ENCODE measurements at places on chromosomes 16 and 17. TPM values are rescaled to one million over a fixed set of nuclear protein-coding genes. Genes with fewer than 3 reads are reported as not detected.
A peak's percentile ranks its signal among the peaks of the same experiment; 100 is the strongest.

DNA sequence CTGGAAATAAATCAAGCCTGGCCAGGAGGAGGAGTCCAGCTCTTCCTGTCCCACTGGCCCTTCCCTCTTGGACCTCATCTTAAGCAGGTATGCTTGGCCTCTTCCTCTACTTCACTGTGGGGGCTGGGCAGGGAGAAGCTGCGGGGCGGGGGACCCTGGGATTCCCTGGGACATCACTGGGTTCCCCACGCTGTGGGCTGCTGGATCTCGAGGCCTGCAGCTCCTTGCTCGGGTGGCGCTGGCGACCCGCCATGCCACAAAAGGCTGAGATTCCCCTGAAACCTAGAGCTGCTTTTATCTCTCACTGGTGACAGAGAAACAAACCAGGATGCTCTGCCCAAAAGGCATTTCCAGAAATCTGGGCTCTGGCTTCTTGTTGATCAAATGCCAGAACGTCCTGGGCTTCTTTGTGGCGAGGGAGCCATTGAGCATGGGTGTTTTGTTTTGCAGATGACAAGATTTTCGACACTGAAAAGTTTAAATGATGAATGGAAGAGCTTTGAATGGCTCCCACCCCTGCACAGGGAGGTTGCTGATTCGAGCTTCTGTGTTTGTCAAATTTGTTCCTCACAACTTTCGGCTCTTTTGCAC, 8.6 kb upstream of the PGS1 start:
- H3K27ac ChIP-seq = no peak overlapping the region
- peaks cover 9% of the 10 kb centered on the region for H3K4me1 ChIP-seq
- no peak overlapping the region for H3K4me3 ChIP-seq
- no peak for DNase-seq
- peaks cover 17% of the 10 kb centered on the region for H3K27me3 ChIP-seq
- no peaks in the 10 kb centered on the region for H3K36me3 ChIP-seq

DNA sequence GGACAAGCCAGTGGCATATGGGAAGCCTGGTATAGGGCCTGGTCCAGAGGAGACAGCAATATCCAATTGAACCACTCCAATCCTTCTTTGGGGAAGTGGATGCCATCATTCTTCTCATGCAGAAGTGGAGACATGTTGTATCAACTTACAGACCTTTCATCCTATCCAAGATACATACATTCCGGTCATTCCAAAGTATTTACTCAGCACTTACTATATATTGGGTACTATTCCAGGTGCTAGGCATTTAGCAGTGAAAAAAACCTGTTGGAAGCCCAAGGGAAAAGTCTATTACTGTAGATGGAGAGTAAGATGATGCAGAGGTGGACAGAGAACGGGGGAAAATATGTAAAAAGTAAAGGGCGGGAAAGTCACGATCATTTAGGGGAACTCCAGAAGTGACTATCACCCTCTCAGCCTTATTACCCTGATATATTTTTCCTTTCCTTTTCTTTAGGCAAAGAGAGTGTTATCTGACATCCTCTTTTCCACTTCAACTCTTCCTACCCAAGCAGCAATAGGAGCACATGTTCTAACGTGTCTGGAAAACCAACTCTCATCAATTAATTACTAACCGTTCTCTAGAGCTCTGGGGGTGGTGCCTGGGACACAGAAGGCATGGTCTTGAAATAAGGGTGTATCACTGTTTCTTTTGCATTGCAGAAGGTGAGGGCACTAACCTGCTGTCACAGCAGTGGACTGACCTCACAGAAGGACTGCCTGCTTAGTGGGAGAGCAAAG, 210.1 kb upstream of the MAF start:
- no peak for DNase-seq
- H3K4me1 ChIP-seq = no peaks in the 10 kb centered on the region
- no peaks in the 10 kb centered on the region for H3K36me3 ChIP-seq
- peaks cover 43% of the 10 kb centered on the region for H3K27me3 ChIP-seq
- no peak overlapping the region for H3K27ac ChIP-seq
- H3K4me3 ChIP-seq = no peak overlapping the region

DNA sequence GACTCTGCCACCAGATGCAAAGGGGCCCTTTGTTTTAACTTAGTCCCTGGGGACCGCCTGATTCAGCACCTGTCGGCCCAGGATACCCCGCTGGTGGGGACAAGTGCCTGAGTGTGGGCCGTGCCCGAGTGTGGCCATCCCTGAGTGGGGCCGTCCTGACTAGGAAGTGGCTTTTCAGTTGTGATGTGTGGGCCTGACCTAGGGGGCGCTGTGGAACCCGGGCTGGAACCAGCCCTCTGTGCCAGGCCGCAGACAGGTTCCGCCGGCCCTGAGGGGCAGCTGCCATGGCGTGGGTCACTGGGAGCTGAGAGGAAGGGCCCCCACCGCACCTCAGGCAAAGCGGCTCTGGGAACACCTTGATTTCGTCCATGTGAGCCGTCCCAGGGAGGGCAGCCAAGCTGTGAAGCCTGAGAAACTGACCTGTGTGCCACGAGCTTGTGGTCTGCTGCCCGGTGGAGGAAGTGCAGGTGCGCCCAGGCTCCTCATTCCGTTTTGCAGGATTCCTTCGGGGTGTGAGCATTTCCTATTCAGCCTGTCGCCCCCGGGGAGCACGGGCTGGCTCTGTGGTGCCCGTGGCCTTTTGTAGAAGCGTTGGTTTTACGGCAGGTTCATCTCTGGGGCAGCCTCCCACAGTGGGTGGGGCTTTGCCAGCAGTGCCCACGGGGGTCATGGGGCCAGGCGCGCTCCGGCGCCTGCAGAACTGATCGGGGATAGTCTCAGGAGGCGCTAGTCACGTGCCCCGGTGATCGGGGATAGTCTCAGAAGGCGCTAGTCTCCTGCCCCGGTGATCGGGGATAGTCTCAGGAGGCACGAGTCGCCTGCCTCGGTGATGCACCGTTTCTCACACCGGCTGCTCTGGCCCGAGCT, 5.3 kb downstream of the RPL13 start:
- peaks cover 47% of the 10 kb centered on the region for H3K4me1 ChIP-seq
- peak overlapping the region; percentile 26 for H3K4me3 ChIP-seq
- no peaks in the 10 kb centered on the region for H3K27me3 ChIP-seq
- H3K36me3 ChIP-seq = peaks cover 39% of the 10 kb centered on the region
- no peak overlapping the region for H3K27ac ChIP-seq

DNA sequence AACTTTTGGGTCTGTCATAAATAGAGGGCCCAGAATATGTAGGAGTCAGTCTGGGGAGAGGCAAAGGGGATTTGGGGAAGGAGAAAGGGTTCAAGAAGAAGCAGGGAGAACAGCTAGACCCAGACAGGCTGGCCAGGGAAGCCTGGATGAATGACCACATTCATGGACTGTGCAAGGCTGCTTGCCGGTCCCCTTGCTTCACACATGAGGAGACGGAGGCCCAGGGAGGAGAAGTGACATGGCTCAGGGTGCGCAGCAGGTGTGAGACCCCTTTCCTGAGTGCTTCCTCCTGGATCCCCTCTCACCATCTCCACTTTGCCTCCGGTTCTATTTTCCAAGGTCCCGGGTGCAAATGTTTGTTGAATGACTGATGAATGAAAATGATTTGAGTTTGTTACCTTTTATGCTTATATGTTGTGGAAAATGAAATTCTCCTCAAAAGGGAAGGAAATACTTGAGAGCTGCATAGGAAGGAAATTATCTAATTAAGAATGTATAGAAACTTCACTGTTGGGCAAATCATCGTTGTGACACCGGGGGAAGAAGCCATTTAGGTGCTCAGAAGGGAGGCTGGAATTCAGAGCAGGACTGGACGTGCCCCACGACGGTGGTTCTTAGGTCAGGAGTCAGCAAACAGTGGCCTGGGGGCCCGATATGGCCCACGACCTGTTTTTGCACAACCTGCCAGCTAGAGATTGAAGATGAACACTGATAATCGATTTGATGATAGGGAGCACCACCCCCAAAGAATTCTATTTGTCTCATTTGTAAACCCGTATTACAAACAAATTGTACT, 559 bp downstream of the ITGAM start:
- no peak for DNase-seq
- H3K4me3 ChIP-seq = peak overlapping the region; percentile 61
- no peaks in the 10 kb centered on the region for H3K27me3 ChIP-seq
- H3K4me1 ChIP-seq = peaks cover 32% of the 10 kb centered on the region
- peak overlapping the region; percentile 80 for H3K27ac ChIP-seq
- peaks cover 2% of the 10 kb centered on the region for H3K36me3 ChIP-seq

- H3K4me1 ChIP-seq = peaks cover 12% of the 10 kb centered on the region
- no peak overlapping the region for H3K4me3 ChIP-seq
Observed at GRCh38 chr16:87541147-87541871, 48.5 kb upstream of the ZCCHC14 start.

DNA sequence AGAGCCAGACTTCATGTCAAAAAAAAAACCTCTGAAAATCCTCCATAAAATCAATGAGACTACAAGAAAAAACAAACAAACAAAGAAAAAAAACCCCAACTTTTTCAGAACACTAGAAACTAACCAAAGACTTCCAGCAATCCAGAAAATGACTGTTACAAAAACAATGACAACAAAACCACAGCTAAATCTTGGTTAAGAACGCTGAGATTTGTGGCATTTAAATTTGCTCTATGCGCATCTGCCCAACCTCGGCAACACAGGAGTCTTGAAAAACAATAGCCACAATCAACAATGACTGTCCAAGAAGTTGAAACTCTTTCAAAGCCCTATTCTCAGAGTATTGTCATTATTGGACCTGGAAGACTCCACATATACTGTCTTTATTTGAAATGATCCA, 402.4 kb downstream of the ZFHX3 start:
- H3K4me3 ChIP-seq = no peak overlapping the region
- peaks cover 1% of the 10 kb centered on the region for H3K36me3 ChIP-seq
- DNase-seq = no peak
- H3K27me3 ChIP-seq = no peaks in the 10 kb centered on the region

- peaks cover 4% of the 10 kb centered on the region for H3K36me3 ChIP-seq
- peaks cover 23% of the 10 kb centered on the region for H3K4me1 ChIP-seq
- peak overlapping the region; percentile 76 for H3K4me3 ChIP-seq
Observed at GRCh38 chr16:31331141-31331764, 23.7 kb upstream of the ITGAX start.

- peaks cover 34% of the 10 kb centered on the region for H3K27me3 ChIP-seq
- no peaks in the 10 kb centered on the region for H3K4me1 ChIP-seq
- DNase-seq = peak; percentile 49
- no peak overlapping the region for H3K27ac ChIP-seq
Observed at GRCh38 chr17:45740553-45741330, 43.4 kb upstream of the CRHR1 start.

GRCh38 chr17:75521951-75522727, 3.4 kb upstream of the LLGL2 start:
- peaks cover 6% of the 10 kb centered on the region for H3K27me3 ChIP-seq
- DNase-seq = no peak
- H3K4me3 ChIP-seq = no peak overlapping the region
- H3K27ac ChIP-seq = no peak overlapping the region
- peaks cover 24% of the 10 kb centered on the region for H3K36me3 ChIP-seq
- H3K4me1 ChIP-seq = peaks cover 39% of the 10 kb centered on the region

GRCh38 chr17:36869856-36870719, 67.2 kb upstream of the LHX1 start:
- H3K4me1 ChIP-seq = no peaks in the 10 kb centered on the region
- H3K36me3 ChIP-seq = no peaks in the 10 kb centered on the region
- peaks cover 12% of the 10 kb centered on the region for H3K27me3 ChIP-seq
- no peak overlapping the region for H3K27ac ChIP-seq
- H3K4me3 ChIP-seq = no peak overlapping the region

- H3K36me3 ChIP-seq = no peaks in the 10 kb centered on the region
- no peak overlapping the region for H3K4me3 ChIP-seq
- DNase-seq = no peak
- no peak overlapping the region for H3K27ac ChIP-seq
Observed at GRCh38 chr16:2825049-2825742, 4.9 kb upstream of the ZG16B start.

DNA sequence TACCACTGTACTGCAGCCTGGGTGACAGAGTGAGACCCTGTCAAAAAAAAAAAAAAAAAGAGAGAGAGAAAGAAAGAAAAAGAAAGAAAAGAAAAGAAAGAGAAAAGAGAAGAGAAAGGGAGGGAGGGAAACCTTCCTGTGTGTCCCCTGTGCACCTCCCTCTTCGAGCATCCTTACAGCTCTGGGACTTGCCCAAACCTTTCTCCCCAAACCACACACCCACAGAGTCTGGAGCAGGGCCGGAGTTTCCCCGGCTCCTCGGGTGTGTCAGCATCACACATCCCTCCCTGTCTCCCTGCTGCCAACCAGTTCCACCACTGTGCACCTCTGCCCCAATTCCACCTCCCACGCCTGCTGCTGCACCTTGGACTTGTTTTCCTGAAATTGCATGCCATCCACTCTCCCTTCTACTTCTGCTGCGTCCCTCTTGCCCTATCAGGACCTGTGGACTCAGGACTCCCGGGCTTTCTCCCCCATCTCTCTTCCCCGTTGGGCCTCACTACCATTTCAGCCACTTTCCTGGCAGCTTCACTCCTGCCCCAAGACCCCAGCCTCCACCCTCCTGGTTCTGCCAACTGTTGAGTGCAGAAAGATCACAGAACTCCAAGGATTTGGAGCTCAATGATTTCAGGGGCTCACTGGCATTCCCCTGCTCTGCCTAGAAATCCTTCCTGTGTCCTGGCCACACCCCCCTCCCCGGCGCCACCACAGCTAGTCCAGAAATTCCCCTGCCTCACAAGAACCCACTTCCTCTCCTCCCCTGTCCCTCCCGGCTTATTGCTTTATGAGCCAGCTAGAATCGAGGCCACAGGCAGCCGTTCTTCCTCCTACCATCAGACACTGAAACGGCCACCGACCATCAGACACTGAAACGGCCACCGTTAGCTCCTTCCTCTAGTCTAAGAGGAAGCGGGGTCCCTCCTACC, 3.7 kb upstream of the CDK3 start:
- peaks cover 14% of the 10 kb centered on the region for H3K4me1 ChIP-seq
- peak overlapping the region; percentile 25 for H3K4me3 ChIP-seq
- no peaks in the 10 kb centered on the region for H3K36me3 ChIP-seq

GRCh38 chr17:75950421-75950820, 9.6 kb upstream of the FBF1 start:
- DNase-seq = no peak
- peaks cover 18% of the 10 kb centered on the region for H3K4me1 ChIP-seq
- no peak overlapping the region for H3K4me3 ChIP-seq
- no peak overlapping the region for H3K27ac ChIP-seq
- no peaks in the 10 kb centered on the region for H3K27me3 ChIP-seq
- peaks cover 22% of the 10 kb centered on the region for H3K36me3 ChIP-seq

DNA sequence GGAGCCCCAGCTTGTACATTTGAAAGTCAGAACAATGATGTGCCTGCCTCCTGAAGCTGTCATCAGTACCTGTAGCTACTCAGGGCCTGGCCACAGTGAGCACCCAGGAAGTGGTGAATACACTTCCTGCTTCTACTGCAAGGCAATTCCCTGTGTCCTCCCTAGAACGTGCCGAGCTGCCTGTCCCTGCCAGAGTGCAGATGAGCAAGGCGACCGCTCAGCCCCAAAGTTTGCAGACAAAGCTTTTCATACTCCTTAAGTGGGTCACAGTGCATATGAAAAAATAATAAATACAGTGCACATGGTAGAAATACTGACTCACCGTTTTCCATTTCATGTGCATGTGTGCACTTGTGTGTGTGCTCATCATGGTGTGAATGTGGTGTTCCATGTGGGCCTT, 77.3 kb downstream of the MPRIP start:
- peak overlapping the region; percentile 87 for H3K27ac ChIP-seq
- H3K4me3 ChIP-seq = no peak overlapping the region
- no peaks in the 10 kb centered on the region for H3K27me3 ChIP-seq
- peaks cover 77% of the 10 kb centered on the region for H3K4me1 ChIP-seq
- H3K36me3 ChIP-seq = no peaks in the 10 kb centered on the region

The ACE gene
- total RNA-seq = 2.2 TPM

The HOXB1 gene
- not detected for total RNA-seq

The ARSG gene
- 12.5 TPM for total RNA-seq

The DYNC1LI2 gene
- 81.0 TPM for total RNA-seq

The RASD1 gene
- total RNA-seq = 2.5 TPM

The TEKT3 gene
- not detected for total RNA-seq

The SDR42E2 gene
- total RNA-seq = 0.18 TPM

The KRT9 gene
- total RNA-seq = not detected

The C16orf95 gene
- total RNA-seq = 11.2 TPM
